ENCODE measurements at places on chromosomes 6 and 20.
A peak's percentile ranks its signal among the peaks of the same experiment; 100 is the strongest.

- DNase-seq, result no peak
These were observed 18.1 kb upstream of the HBS1L start for GRCh38 chr6:135072753-135073152.

GRCh38 chr6:53679446-53679933 lies 13.9 kb upstream of the KLHL31 start:
- DNase-seq, result peak; percentile 24

GRCh38 chr6:167437888-167438484 lies 113.1 kb downstream of the TTLL2 start:
- no peak for DNase-seq

DNA sequence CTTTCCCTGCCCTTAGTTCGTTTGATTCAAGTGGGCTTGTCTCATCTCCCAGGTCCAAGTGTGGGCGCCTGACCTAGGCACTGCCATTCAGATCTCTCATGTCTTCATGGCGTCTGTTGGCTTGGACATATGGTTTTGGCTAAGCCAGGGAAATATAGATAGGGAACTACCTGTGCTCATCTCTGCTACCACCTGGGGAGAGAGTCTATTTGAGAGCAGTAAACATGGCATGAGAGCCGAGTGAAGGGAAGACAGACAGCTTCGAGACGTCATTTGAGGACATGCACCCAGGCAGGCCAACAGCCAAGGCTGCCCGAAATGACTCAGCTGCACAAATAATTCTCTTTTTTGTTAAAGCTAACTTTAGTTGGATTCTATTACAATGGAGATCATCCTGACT lies 370.7 kb upstream of the AGPAT4 start:
- DNase-seq, result no peak

DNA sequence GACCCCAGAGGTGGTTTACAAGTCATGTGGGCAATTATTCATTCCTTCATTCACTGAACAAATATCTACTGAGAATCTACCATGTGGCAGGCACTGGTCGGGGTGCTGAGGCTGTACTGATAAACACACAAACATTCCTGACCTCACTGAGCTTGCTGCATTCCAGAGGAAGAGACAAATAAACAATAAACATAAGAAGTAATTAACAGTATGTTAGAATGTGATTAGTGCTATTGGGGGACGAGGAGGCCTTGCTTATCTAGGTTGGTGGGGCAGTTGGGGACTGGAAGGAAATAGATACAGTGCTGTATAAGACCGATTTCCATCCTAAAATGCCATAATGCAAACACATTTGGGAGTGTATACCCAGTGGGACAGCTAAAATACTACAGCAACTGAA lies 44.1 kb downstream of the MAK start:
- no peak for DNase-seq
